ENCODE measurements at places on chromosomes 7 and 10. TPM values are rescaled to one million over a fixed set of nuclear protein-coding genes. Genes with fewer than 3 reads are reported as not detected.
A peak's percentile ranks its signal among the peaks of the same experiment; 100 is the strongest.

The DLX6 gene
- not detected for total RNA-seq

The OR2A5 gene
- total RNA-seq = not detected

The DKK1 gene
- total RNA-seq = not detected

The CCDC146 gene
- 0.90 TPM for total RNA-seq

The TIMM23 gene
- total RNA-seq = 117 TPM

DNA sequence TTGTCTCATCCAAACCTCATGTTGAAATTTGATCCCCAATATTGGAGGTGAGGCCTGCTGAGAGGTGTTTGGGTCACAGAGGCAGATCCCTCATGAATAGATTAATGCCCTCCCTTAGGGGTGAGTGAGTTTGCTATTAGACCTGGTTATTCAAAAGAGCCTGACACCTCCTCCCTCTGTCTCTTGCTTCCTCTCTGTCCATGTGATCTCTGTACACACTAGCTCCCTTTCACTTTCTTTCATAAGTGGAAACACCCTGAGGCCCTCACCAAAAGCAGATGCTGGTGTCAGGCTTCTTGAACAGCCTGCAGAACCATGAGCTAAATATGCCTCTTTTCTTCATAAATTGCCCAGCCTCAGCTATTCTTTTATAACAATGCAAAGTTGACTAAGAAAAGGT is 447.1 kb downstream of the MDFIC start:
- no peaks in the 10 kb centered on the region for H3K36me3 ChIP-seq
- DNase-seq = no peak
- no peak overlapping the region for H3K4me3 ChIP-seq
- no peaks in the 10 kb centered on the region for H3K27me3 ChIP-seq

DNA sequence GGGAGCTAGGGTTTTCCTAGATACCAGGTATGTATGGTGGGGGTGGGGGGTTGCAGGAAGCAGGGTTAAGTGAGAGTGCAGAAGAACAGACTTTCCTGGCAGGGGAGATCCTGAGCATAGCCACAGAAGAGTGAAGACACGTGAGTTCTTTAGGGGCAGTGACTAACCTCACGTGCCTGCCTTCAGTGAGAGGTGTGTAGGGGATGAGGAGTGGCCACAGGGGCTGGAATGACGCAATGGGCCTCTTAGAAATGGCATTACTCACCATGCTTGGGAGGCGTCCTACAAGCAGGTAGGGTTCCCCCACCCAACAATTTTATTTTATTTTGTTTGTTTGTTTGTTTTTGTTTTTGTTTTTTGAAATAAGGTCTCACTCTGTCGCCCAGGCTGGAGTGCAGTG is 698.6 kb upstream of the NRP1 start:
- no peaks in the 10 kb centered on the region for H3K36me3 ChIP-seq
- H3K27ac ChIP-seq = no peak overlapping the region
- no peak overlapping the region for H3K4me3 ChIP-seq
- H3K4me1 ChIP-seq = no peaks in the 10 kb centered on the region

DNA sequence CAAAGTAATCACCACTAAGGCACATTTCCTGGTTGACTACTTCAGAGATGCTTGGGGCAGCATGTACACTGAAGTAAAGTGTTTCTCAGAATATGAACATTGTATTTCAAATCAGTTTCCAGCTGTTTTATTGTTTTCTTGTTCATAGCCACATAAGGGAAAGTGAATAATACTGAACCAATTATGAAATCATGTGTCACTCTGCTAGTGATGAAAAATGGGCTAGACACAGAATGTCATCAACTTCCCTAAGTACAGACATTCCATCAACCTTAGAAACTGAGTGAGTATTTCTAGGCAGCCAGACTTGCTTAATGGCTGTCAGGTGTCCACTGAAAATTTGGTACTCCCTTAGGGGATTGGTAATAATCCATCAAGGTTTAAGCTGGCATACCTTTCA is 603.5 kb downstream of the ARL4A start:
- H3K36me3 ChIP-seq = no peaks in the 10 kb centered on the region
- H3K27ac ChIP-seq = no peak overlapping the region
- no peaks in the 10 kb centered on the region for H3K4me1 ChIP-seq

GRCh38 chr7:36943591-36944435 is 219.5 kb upstream of the AOAH start:
- H3K4me3 ChIP-seq = no peak overlapping the region
- H3K4me1 ChIP-seq = peaks cover 7% of the 10 kb centered on the region
- DNase-seq = no peak
- no peak overlapping the region for H3K27ac ChIP-seq

- H3K4me3 ChIP-seq = no peak overlapping the region
- H3K27me3 ChIP-seq = no peaks in the 10 kb centered on the region
- peaks cover 4% of the 10 kb centered on the region for H3K4me1 ChIP-seq
- no peaks in the 10 kb centered on the region for H3K36me3 ChIP-seq
- DNase-seq = no peak
Observed at GRCh38 chr10:99920901-99921300, 88.8 kb downstream of the DNMBP start.

DNA sequence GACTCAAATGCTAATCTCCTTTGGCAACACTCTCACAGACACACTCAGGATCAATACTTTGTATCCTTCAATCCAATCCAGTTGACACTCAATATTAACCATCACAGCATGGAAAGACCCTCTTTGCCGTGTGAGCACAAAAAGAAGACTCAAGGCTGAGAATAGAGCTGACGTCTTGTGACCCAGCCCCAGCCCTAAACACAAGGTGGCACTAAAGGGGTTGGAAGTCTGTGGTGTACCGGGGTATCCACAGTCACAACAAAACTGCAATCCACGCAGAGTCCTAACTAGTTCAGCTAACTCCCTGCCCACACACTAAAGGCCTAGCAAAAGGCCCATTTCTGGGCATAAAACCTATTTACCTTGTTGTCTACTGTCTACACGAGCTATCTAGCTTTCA is 200.1 kb downstream of the ACTR3B start:
- H3K4me1 ChIP-seq = no peaks in the 10 kb centered on the region
- no peaks in the 10 kb centered on the region for H3K27me3 ChIP-seq
- H3K27ac ChIP-seq = no peak overlapping the region
- H3K36me3 ChIP-seq = no peaks in the 10 kb centered on the region
- DNase-seq = no peak
- H3K4me3 ChIP-seq = no peak overlapping the region

DNA sequence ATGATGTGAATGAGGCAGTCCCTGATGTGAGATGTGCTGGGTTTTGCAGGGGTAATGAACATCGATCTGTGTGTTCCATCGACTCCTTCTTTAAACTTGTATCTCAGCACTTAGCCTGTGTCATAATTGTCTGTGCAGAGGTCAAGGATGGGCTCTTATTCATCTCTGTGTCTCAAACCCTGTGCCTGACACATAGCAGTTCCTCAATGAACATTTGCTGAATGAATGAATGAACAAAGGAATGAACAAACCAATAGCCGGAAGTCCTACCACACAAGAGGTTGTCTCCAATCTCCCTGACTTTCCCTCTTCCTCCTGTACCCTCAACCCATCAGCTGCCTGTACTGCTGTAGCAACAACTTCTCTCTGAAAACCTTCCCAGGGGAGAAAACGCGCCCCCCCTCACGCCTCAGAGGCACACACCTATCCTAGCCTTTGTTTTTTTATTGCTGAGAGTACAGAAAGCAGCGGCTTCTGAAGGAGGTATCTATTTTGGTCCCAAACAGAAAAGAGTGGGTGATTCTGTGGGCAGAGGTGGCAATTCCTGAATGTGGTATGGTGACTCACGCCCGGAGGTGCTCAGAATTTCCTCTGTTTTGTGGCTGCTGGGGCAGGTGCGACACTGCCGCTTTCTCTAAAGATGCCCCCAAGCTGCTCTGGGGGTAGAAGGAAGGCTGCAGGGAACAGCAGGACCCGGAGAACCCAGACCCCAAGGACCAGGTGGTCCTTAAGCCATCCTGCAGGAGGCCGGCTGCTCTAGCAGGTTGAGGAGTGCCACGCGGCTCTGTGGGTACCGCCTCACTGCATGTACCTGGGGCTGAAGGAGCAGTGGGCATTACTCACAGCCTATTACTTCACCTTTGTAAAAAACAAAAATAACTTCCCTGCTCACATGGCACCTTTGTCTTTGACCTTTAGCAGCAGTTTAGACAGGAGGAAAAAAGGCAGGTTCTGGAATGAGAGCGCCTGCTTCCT is 9.6 kb downstream of the IL2RA start:
- peaks cover 85% of the 10 kb centered on the region for H3K4me1 ChIP-seq
- peaks cover 7% of the 10 kb centered on the region for H3K27me3 ChIP-seq
- peak overlapping the region; percentile 82 for H3K4me3 ChIP-seq
- peaks cover 85% of the 10 kb centered on the region for H3K36me3 ChIP-seq
- DNase-seq = peak; percentile 85
- H3K27ac ChIP-seq = peak overlapping the region; percentile 99

GRCh38 chr7:23277359-23277989 is 21.7 kb upstream of the MALSU1 start:
- no peak overlapping the region for H3K27ac ChIP-seq
- H3K4me3 ChIP-seq = no peak overlapping the region
- DNase-seq = no peak
- no peaks in the 10 kb centered on the region for H3K36me3 ChIP-seq
- H3K27me3 ChIP-seq = peaks cover under 1% of the 10 kb centered on the region

DNA sequence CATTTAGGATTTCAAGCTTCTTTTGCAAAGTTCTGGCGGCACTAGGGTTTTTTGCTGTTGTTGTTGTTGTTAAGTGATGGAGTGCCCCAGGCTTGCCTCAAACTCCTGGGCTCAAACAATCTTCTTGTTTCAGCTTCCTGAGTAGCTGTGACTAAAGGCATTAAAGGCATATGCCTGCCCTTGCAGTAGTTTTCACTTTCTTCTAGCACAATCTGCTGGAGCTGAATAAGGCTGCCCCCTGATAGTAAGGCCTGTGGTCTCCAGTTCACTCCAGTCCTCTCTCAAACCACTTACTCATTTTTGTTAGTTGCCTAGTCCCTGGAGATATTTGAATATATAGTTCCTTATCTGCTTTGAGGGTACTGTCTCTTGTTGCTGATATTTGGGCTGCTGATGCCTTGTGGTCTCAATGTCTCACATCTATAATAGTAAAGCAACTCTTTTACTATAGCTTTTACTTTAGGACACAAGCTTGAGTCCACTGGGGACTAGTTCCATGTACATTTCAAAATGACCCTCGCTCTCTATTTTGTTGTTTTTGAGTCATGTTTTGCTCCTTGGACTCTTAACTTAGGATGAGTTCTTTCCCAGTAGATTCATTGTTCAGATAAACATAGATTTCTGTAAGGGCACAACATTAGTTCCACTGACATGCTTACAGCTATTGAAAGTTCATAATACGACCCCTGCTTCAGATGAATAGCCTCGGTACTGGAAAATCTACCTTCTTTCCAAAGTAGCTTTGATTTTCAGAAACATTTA is 25.5 kb downstream of the PHF14 start:
- no peak overlapping the region for H3K27ac ChIP-seq
- no peak for DNase-seq
- H3K36me3 ChIP-seq = peaks cover 53% of the 10 kb centered on the region
- peaks cover 28% of the 10 kb centered on the region for H3K4me1 ChIP-seq

DNA sequence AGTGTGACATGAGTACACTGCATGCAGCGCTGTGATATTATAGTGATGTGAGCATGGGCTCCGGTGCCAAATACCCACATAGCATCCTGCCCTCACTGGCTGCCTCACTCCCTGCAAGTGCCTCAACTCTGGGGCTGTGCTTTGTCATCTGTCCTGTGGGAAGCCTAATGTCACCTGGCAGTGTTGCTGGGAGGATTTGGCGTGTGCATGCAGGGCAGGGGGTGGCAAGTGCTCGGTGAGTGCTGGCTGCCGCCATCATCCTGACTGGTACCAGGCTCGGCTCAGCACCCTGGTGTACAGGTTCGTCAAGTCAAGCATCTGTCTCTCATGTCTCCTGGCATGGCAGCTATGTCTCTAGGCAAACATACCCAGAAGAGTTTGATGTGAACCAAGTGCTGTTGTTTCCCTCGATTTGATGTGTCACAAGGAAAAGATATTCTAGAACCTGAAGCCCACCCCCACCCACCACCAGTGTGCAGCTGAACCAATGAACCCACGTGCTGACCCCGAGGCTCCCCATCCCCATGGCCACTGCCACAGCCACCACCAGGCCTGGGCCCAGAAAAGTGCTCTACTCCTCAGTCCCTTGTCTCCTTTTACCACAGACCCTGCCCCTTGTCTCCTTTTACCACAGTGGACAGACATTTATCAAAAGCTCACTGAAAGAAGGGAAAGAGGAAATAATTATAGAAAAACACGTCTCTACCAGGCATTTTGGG is 135.8 kb downstream of the MAPK8 start:
- no peaks in the 10 kb centered on the region for H3K4me1 ChIP-seq
- DNase-seq = no peak

DNA sequence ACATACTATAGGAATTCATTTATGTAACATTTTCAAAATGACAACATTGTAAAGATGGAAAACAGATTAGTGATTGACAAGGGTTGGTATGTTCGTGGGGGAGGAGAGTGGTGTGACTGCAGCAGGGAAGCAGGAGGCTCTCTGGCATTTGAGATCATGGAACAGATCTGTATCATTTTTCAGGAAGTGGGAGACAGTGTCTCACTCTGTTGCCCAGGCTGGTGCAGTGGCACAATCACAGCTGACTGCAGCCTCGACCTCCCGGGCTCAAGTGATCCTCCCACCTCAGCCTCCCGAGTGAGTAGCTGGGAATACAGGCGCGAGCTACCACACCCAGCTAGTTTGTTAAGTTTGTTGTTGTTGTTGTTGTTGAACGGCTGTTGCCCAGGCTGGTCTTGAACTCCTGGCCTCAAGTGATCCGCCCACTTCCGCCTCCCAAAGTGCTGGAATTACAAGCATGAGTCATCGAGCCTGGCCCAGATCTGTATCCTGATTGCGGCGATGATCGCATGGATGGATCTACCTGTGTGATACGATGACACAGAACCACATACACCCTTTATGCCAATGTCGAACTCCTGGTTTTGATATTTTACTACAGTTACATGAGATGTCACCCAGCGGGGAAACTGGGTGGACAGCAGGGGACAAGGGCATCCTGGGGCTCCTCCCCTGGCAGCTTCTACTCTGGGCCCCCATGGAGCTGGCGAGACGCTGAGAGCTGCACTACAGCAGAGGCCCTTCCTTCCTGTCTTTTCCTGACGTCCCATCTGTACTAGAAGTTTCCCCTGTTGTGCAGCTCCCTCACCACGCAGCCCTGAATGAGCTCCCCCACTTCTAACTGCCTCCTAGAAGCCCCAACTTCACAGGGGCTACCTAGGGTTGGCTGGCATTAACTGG is 12.3 kb upstream of the CYTH3 start:
- H3K36me3 ChIP-seq = peaks cover 3% of the 10 kb centered on the region
- no peak overlapping the region for H3K4me3 ChIP-seq
- H3K4me1 ChIP-seq = no peaks in the 10 kb centered on the region
- no peak overlapping the region for H3K27ac ChIP-seq
- DNase-seq = no peak

DNA sequence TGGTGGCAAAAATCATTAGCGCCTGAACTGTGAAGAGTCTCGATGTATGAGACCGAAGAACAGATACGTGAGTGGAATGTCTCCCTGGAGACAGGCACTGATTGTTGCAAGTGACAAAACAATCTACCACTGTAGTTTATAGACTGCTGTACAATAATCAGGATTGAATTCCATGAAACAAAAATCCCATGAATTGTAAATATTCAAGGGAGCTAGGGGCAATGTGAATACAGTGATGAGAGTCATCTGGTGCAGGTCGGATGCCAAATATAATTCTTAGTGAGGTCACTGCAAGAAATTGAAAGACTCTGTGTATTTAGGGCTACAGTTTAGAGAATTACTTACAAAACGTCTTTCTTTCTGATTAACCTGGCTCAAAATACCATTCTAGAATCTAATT is 594.4 kb upstream of the VSTM2A start:
- H3K27ac ChIP-seq = no peak overlapping the region
- H3K36me3 ChIP-seq = no peaks in the 10 kb centered on the region
- no peak overlapping the region for H3K4me3 ChIP-seq
- H3K27me3 ChIP-seq = no peaks in the 10 kb centered on the region
